ENCODE measurements at places on chromosomes 13 and 19. TPM values are rescaled to one million over a fixed set of nuclear protein-coding genes. Genes with fewer than 3 reads are reported as not detected.

- no peak for DNase-seq
These were observed 70.7 kb upstream of the ANKRD10 start for GRCh38 chr13:110985541-110985940.

ARL11 gene
- total RNA-seq, result 1.9 TPM

DNA sequence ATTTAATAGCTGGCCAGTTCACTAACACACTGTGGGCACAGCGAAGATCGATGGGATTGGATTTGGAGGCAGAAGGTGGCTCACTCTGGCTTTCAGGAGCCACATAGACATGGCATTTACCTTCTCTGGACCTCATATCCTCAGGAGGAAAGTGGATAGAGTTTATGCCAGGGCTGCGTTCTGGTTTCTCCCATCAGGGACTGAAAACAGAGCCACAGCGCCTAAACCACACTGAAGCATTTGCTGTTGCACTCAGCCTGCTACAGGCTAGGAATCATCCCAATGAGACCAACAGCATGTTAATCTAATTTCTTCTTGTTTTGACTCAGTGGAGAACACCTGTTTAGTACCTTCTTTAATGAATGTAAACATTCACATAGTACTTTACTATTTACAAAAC lies 1.6 kb downstream of the CYSLTR2 start:
- no peak for DNase-seq

DNA sequence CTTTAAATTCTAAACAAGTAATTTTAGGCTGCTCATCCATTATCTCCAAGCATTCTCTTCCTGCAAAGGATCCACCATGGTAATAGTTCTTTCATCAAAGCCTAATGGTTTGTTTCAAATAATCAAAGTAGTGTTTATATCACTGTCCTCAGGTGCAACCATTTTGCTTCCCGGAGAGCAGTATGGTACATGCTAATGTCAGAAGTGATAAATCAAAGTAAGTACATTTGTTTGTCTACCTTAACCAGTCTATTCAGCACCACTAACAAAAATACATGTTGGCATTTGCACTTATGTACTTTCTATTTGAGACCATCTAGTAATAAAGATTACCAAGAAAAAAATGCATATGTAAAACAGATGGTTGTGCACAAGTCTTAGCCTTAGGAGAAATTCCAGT lies 37.5 kb downstream of the DACH1 start:
- DNase-seq, result no peak

GRCh38 chr19:40744554-40745401 lies 5.5 kb downstream of the ACTMAP start:
- no peak for DNase-seq

- DNase-seq, result no peak
These were observed 7.9 kb downstream of the SPATA13 start for GRCh38 chr13:24168392-24168750.

GRCh38 chr19:4164262-4164661 lies 10.8 kb downstream of the CREB3L3 start:
- no peak for DNase-seq

DNA sequence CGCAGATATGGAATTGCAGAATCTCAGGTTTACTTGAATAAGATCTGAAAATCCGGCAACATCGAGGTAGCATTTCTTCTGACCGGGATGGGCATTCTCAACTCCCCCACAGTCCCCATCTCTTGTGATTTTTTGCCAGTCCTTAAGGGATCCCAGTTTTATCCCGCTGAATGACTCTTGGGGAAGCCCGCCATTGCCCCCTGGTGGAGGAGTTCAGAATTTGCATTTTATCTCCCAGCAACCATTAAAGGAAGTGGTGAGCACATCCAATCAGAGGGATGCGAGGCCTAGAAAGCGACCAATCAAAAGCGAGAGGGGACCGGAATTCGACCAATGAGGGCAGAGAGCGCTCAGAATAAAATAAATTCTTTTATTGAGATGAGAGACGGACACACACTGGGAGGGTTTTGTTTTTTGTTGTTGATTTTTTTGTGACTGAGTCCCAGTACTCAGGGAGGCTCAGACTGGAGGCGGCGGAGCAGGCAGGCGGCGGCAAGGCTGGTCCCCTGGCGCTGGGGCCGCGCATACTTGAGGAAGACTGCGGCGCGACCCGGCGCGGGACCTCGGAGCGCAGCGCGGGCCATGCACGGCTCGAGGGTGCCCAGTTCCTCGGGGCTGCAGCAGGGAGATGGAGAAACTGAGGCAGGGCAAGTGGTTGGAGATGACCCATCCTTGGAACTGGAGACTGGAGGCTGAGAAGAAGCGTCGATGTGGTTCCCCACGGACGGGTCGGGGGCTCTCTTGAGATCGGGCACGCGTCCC lies 3.9 kb upstream of the TTC9B start:
- no peak for DNase-seq

CD79A gene
- 0.52 TPM for total RNA-seq

GRCh38 chr19:39444598-39445195 lies 685 bp upstream of the SUPT5H start:
- DNase-seq, result no peak

GRCh38 chr13:19860884-19861655 lies 2.4 kb downstream of the ZMYM5 start:
- no peak for DNase-seq

- peak; percentile 96 for DNase-seq
These were observed at the start of gene GPATCH1 for GRCh38 chr19:33080761-33081681. TSS of gene GPATCH1 (plus strand) at chr19:33081181. CDS start at chr19:33081194, 13 bp downstream.

DNA sequence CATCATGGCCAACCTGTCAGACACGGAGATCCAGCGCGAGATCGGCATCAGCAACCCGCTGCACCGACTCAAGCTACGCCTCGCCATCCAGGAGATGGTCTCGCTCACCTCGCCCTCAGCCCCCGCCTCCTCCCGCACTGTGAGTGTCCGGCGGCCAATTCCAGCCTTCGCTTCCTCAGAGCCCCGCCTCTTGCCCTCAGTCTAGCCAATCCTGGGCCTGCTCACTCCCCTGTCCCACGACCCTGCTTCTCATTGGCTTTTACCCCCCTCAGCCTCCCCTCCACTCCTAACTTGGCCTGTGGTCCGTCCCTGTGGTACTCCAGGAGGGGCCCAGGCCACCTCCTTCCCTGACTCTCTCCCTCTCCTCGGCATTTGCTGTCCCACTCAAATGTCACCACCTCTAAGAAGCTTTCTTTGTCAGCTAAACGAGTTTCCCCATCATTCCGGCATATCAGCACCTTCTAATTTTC lies 12.3 kb downstream of the HRC start:
- peak; percentile 94 for DNase-seq

PEAK3 gene
- total RNA-seq, result 0.90 TPM

DNA sequence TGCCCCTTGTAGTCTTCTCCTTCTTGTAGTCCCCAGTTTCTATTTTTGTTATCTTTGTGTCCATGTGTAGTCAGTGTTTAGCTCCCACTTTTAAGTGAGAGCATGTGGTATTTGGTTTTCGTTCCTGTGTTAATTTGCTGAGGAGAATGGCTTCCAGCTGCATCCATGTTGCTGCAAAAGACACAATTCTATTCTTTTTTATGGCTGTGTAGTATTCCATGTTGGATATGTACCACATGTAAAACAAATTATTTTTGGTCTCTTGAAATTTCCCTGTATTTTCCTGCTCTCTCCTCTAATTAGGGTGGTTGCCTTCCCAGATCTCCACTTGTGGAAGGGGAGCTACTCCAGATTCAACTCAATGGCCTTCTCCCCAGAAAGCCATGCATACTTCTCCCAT lies 813.8 kb downstream of the UQCRFS1 start:
- DNase-seq, result no peak

HDGFL2 gene
- 24.6 TPM for total RNA-seq

- no peak for DNase-seq
These were observed 200.5 kb downstream of the ABCC4 start for GRCh38 chr13:95100525-95101433.
